ENCODE measurements at places on chromosomes 6 and 20. TPM values are rescaled to one million over a fixed set of nuclear protein-coding genes. Genes with fewer than 3 reads are reported as not detected.
A peak's percentile ranks its signal among the peaks of the same experiment; 100 is the strongest.

GRCh38 chr6:154138793-154139192 is 99.8 kb downstream of the OPRM1 start:
- H3K4me1 ChIP-seq: peaks cover 5% of the 10 kb centered on the region
- DNase-seq: no peak
- no peak overlapping the region for H3K27ac ChIP-seq
- no peaks in the 10 kb centered on the region for H3K36me3 ChIP-seq

DNA sequence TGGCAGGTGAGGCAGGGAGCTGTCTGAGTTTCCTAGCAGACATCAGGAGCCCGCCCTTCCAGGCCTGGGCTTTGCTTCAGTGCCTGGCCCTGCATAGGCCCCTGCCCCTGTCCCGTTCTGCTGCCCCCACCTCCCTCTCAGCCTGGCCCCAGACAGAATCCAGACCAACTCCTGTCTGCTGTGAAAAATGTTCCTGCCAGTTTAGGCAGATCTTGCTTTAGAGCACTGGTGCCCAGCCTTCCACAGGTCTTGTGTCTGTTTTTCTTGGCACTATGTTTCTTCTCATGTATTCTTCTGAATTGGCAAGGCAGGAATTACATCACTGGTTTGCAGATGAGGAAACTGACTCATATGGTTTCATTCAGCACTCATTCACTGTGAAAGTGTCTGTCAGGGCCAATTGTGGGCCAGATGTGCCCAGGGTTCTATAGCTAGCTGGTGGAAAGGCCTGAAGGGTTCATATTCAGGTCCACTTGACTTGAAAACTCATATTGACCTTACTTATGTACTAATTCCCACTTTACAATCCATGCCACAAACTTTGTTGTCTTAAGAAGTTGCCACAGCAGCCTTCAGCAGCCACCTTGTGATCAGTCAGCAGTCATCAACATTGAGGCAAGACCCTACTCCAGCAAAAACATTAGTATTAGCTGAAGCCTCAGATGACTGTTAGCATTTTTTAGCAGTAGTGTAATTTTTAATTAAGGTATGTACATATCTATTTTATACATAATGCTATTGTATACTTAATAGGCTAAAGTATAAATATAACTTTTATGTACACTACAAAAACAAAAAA is 40.5 kb downstream of the HLA-F start:
- peak overlapping the region; percentile 1 for H3K27ac ChIP-seq
- no peak overlapping the region for H3K4me3 ChIP-seq
- DNase-seq: peak; percentile 65
- H3K36me3 ChIP-seq: no peaks in the 10 kb centered on the region

DNA sequence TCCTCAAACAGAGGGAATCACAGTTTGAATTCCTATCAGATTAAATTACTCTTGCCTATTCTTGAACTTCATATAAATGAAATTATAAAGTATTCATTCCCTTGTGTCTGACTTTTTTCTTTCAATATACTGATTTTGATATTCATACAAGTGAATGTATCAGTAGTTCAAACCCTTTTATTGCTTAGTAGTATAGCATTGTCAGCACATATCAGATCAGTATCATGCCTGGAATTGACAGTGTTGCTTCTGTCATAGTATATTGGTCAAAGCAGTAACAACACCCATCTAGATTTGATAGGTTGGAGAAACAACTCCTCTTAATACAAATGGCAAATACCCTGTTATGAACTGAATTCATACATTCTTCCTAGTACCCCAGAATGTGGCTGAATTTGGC is 89.1 kb upstream of the SLC35F1 start:
- H3K4me3 ChIP-seq: no peak overlapping the region
- H3K36me3 ChIP-seq: no peaks in the 10 kb centered on the region
- DNase-seq: no peak

GRCh38 chr6:157223511-157223910 is 99.8 kb downstream of the TMEM242 start:
- no peak overlapping the region for H3K27ac ChIP-seq
- no peak for DNase-seq
- peaks cover 50% of the 10 kb centered on the region for H3K4me1 ChIP-seq
- no peaks in the 10 kb centered on the region for H3K36me3 ChIP-seq

DNA sequence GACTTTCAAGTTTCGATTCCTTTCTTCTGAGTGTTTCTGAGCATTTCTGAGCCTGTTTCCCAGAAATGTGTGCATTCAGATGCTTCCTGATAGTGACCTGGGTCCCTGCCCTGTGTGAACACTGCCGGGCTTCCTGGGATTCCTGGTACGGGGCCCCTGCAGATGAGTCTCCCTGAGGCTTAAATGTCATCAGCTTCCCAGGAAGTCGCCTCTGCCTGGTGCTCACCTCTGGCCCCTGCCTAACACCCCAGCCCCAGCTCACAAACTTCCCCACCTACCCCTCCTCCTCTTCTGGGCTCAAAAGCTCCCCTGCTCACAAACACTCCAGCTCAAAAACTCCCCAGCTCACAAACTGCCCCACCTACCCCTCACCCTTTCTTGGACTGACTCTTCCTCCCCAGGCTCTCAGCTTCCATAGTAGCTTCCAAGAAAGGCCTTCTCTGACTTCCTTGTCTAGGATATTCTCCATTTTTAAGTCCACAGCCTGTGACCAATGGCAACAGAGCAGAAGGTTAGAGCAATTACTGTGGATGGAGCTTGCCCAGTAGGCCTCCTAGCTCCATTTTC is 42.0 kb downstream of the TGM2 start:
- no peak for DNase-seq
- H3K4me1 ChIP-seq: peaks cover 3% of the 10 kb centered on the region
- peaks cover 2% of the 10 kb centered on the region for H3K27me3 ChIP-seq
- H3K4me3 ChIP-seq: no peak overlapping the region

DNA sequence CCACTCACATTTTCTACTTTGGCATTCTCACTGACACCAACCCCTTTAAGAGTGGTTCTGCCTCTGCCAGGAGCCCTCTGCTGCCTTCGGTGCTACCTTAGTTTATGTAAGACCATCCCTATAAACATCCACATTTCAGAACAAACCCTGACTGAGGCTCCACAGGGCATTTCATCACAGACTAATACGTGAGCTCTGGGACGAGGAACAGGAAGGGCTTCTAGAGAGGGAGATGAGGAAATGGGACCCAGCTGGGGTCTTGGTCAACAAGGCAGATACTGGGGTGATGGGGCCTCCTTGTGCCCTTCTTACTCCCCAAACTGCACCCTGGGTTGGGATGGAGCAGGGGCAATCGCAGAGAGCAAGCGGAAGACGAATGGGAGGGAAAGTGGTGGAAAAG is 86.5 kb upstream of the FYN start:
- H3K4me3 ChIP-seq: no peak overlapping the region
- H3K36me3 ChIP-seq: no peaks in the 10 kb centered on the region
- no peaks in the 10 kb centered on the region for H3K4me1 ChIP-seq
- H3K27me3 ChIP-seq: no peaks in the 10 kb centered on the region
- DNase-seq: no peak
- no peak overlapping the region for H3K27ac ChIP-seq

DNA sequence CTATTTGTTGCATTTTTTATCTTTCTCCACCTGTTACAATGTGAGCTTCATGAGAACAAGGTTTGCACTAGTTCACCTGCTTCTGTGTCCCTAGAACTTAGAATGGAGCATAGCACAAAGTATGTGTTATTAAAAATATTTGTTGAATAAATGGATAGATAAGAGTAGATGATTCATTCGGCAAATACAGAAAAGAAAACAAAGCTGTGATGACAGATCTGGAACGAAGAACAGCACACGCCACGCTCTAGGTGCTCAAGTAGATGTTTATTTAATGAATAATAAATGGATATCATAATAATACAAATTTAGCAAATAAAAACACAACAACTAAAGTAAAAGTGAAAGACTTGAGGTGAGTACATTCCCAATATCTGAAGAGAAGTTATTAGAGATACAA is 273.1 kb downstream of the HAO1 start:
- no peaks in the 10 kb centered on the region for H3K36me3 ChIP-seq
- H3K4me3 ChIP-seq: no peak overlapping the region
- H3K27me3 ChIP-seq: no peaks in the 10 kb centered on the region
- no peak for DNase-seq

- H3K36me3 ChIP-seq: no peaks in the 10 kb centered on the region
- no peaks in the 10 kb centered on the region for H3K4me1 ChIP-seq
- H3K4me3 ChIP-seq: no peak overlapping the region
- H3K27ac ChIP-seq: no peak overlapping the region
- H3K27me3 ChIP-seq: no peaks in the 10 kb centered on the region
These were observed 99.0 kb upstream of the IYD start for GRCh38 chr6:150269857-150270223.

DNA sequence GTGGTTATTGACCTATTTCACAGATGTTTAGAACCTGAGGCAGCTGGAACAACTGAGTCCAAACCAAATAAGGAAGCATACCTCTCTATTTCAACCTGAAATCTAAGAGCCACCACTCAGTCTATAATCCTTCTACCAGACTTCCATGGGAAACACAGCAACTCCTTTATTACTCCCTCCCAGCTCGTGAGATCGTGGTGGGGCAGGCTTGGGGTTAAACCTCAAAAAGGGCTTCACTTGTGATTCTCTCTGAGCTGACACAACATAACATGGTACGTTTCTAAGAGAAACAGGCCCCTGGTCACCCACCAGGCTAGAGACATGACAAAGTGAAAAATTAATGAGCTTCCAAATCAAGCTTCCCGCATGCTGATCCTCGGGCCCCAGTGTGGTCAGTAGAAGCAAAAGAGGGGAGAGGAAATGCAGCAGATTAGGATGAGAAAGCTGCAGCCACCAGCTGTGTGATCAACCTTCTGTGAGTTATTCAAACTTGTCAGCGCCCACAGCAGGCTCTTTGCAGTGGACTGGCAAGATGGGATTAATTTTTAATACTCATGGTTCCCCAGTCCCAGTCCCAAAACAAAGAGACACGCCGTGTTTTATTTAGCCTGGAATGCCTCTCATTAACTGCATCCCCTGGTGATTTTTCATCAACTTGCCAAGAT is 9.3 kb downstream of the PKHD1 start:
- H3K27me3 ChIP-seq: peaks cover 25% of the 10 kb centered on the region
- no peaks in the 10 kb centered on the region for H3K4me1 ChIP-seq
- H3K36me3 ChIP-seq: no peaks in the 10 kb centered on the region
- no peak overlapping the region for H3K4me3 ChIP-seq
- no peak for DNase-seq

Gene BANF2
- not detected for total RNA-seq

Gene SIGLEC1
- not detected for total RNA-seq

Gene RPL10A
- total RNA-seq: 1,952 TPM

Gene PRR18
- total RNA-seq: not detected

Gene SYS1
- total RNA-seq: 26.1 TPM

Gene TOMM6
- 282 TPM for total RNA-seq

Gene RAB44
- 0.05 TPM for total RNA-seq

All from activated CD4-positive, alpha-beta T cell treated with anti-CD3 and anti-CD28 coated beads for 36 hours (primary cell).